Hematopoietic multipotent progenitor cell treated with erythropoietin and hydrocortisone succinate and interleukin-3 and kit ligand, for 8 days (in vitro differentiated cells): ENCODE measurements at places on chromosomes 3 and 15.
A peak's percentile ranks its signal among the peaks of the same experiment; 100 is the strongest.

DNA sequence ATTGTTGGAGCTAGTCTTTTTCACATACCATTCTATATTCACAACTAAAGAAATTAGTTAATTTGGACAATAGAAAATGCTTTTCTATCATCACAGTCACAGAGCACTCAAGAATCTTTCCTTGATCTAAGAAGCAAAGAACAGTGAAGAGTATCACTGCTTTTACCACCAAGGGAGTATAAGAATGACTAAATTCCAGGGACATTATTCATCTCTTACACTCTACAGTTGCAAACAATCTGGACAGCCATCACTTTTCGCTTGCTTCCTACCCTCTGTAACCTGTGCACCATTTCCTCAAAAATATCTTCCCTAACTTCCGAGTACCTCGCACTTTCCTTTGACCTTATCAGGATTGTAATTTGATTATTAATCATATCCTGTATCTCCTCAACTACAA lies 359.5 kb upstream of the TMCO5A start:
- no peak for DNase-seq

GRCh38 chr3:186653080-186653707 lies 12.6 kb upstream of the HRG start:
- no peak for DNase-seq

GRCh38 chr3:52415800-52416199 lies 29.1 kb downstream of the SEMA3G start:
- DNase-seq: no peak

DNA sequence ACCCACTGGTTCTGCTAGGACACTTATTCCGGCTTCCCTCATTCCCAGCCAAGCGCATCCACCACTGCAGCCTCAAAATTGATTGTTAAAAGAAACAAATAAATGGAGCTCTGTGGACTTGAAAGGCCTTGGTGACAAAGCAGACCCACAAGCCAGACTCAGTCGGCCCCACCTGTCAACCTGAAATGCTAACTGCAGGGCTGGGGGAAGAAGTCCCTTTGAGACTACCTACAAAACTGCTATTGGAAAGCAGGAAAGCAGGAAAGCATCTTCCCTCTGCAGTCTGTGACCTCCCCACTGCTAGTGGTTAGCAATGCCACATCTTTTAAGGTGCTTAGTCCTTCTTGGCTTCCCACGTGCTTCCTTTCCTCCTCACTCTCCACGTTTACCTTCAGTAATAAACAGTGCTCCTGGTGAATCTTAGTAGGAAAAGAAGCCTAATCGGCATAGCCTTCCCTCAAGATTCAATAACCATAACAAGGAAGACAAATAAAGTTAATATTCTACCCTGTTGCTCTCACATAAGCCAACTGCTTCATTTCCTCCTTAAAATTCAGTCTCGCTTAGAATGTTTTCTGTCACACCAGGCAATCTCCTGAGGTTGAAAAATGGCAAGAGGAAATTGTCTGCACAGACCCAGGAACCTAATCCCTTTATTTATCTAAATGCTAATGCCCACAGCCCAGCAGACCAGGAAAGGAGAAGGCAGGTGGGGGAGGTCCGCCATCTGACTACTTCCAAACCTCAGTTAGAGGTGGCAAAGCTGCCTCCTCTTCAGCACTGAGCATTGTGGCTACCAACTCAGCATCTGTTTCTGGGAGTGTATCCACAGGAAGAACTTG lies 296.2 kb downstream of the NEK10 start:
- DNase-seq: no peak

DNA sequence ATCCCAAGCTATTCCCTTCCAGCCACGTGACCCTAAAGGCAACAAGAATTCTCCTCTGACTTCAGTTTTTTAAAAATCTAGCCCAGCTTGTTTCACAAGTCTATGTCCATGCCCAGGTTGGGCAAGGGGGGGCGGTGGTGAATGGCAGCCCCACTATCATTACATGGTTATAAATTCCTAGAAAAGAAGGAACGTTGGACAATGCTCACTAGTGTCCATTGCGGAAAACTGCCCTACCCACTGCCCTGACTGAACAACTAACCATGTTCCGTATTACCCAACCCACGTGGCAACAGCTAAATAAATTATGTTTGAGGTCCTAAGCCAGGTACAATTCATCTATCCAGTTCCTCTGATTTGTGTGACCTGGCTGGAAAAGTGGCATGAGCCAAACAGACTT lies 8.7 kb upstream of the TAFA4 start:
- DNase-seq: no peak

- DNase-seq: peak; percentile 25
Measured at GRCh38 chr15:32956006-32956405, 238.2 kb downstream of the GREM1 start.

- DNase-seq: peak; percentile 8
Measured at GRCh38 chr3:38001456-38002081, 11.0 kb downstream of the VILL start.

GRCh38 chr3:41893977-41894376 lies 67.9 kb downstream of the ULK4 start:
- DNase-seq: peak; percentile 61

- no peak for DNase-seq
Measured at GRCh38 chr3:168341192-168341815, 245.6 kb upstream of the GOLIM4 start.

GRCh38 chr15:90449206-90449735 lies 61.2 kb downstream of the IQGAP1 start:
- DNase-seq: no peak
